ENCODE measurements at places on chromosomes 3 and 15.

GRCh38 chr3:55242921-55243320 is 244.2 kb downstream of the WNT5A start:
- DNase-seq = no peak

DNA sequence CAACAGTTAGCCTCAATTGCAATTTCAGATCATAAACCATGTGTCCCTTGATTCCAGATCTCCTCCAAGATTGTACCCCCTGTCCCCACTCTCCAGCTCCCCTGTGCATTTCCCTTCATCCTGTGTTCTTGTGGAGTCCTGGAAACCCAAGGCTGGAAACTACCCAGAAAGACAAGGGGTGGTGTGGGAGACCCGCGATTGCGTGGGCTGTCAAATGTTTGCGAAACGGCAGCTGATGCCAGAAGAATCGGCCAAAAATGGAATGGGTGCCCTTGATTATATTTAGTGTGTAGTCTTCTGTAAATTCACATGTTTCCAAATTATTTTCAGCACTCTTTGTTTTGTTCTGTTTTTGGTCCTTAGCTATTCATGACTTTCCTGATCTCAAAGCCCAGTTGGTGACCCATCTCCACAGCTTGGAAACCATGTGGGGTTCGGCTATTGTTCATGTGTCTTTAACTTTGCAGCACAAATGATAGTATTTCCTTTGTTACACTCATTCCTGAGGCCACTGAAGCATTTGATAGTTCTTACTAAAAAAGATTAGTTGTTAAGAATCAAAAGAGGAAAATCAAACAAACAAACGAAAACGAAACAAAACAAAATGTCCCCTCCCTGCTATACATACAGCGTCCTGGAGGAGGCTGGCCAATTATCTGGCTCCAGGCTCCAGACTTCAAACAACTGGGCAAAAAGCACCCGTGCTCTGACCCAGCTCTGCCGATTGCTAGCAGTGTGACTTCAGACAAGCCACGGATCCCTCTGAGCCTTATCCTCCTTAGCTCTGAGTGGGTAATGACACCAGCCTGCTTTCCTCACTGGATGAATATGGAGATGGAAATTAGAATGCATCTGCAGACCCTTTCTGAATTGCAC is 120.9 kb downstream of the CACNA2D3 start:
- DNase-seq = no peak

DNA sequence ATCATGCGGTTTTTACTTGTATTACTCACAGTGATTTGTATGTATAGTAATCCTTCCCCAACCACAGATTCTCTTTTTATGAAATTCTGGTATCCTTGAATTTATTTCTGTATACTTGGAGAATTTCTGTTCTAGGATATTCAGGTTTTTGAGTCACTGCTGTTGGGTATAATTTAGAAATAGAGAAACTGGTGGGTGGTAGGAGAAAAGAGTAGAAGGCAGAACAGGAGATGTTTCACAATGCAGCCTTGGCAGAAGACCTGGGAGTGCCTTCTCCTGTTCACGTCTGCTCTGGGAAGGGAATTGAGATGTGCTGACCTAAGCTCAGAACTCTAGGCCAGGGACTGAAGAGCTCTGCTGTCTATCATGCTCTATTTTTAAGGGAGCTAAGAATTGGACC is 193.6 kb downstream of the EPHB1 start:
- DNase-seq = no peak

- DNase-seq = no peak
These were observed 37.5 kb downstream of the TTC23 start for GRCh38 chr15:99211926-99212325.

GRCh38 chr3:138234401-138235179 is 47.5 kb downstream of the ARMC8 start:
- no peak for DNase-seq

All from CD4-positive, alpha-beta memory T cell (primary cell).